ENCODE measurements at places on chromosomes 6 and 20.

- DNase-seq, result no peak
These were observed 68.7 kb upstream of the STMND1 start for GRCh38 chr6:17032988-17033634.

DNA sequence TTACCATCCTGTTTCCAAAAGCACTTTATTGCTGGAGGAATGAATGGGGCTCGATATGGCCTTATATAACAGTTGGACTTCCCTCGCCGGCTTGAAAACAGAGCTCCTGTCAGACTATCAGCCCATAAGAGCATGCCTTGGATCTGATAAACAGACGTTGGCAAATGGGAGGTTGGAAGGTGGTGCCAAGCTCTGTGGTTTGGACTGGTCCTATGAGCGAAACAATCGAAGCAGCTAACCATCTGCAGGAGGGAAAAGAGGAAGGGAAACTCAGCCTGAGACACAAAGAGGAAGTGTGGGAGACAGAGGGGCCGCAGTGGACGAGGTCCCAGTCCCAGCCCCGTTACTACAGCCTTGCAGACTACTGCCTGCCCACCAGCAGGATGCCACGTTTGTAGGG lies 92.9 kb downstream of the TFAP2C start:
- DNase-seq, result no peak

DNA sequence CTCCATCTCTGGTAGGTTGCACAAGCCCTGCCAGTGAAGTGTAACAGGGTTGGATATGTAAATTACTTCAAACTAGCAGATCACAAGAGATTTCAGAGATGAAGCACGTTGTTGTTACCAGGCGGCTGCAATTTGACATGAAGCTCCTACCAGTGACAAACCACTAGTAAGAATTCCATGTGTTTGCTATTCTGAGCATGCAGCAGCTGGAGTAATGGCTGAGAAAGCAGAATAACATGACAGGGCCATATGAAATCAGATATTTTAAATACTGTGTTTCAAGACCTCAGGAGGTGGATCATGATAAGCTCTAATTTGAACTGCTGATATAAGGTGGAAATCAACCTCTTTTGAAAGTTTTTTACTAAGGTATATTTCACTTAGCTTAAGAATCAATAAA lies 11.4 kb downstream of the RIN2 start:
- no peak for DNase-seq

DNA sequence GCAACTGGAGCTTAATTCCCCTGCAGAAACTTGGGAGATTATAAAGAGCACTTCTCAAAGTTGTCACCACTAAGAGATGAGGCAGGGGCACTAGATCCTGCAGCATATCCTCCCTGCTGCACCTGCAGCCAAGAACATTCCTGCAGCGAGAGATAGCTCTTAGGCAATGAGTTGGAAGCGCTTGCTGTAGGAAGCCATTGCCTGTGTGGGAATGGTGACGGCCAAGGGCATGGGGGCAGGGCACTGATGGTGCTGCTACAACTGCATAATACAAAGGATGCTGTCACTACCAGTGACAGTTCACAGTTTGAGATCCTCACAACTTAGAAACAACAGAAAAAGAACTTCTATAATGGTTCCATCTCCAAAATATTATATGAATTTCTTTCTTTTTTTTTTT lies 89.9 kb downstream of the CDS2 start:
- DNase-seq, result no peak

- DNase-seq, result no peak
These were observed 118.1 kb upstream of the PRDM1 start for GRCh38 chr6:105967917-105968602.

- no peak for DNase-seq
These were observed 56.2 kb downstream of the ADGRF1 start for GRCh38 chr6:46985943-46986342.

All from activated naive CD8-positive, alpha-beta T cell treated with anti-CD3 and anti-CD28 coated beads, Interleukin-2, amount 50 U/mL, for 16 hours (primary cell).